Parietal lobe (tissue), 2 donors: ENCODE measurements at places on chromosomes 12 and 14. TPM values are rescaled to one million over a fixed set of nuclear protein-coding genes. Genes with fewer than 3 reads are reported as not detected.

Gene RNASE1
- 7.8 TPM for total RNA-seq

Gene A2ML1
- total RNA-seq, result 1.6 TPM

Gene DAZAP2
- 80.1 TPM for total RNA-seq

Gene TSHR
- total RNA-seq, result 0.63 TPM

Gene POTEG
- not detected for total RNA-seq

Gene NEUROD4
- 4.4 TPM for total RNA-seq

Gene KRT79
- not detected for total RNA-seq

Gene TMTC1
- 38.2 TPM for total RNA-seq

Gene CCDC177
- 8.8 TPM for total RNA-seq

Gene WSCD2
- total RNA-seq, result 4.7 TPM

Gene KRT80
- not detected for total RNA-seq

Gene GALNT4
- total RNA-seq, result 4.1 TPM

Gene CLEC4D
- total RNA-seq, result not detected

Gene ACOT6
- not detected for total RNA-seq

Gene PHC1
- total RNA-seq, result 56.7 TPM

Gene ACOT2
- total RNA-seq, result 23.8 TPM

Gene P2RX7
- total RNA-seq, result 3.4 TPM

Gene HOXC11
- total RNA-seq, result not detected

Gene CLEC2B
- 0.63 TPM for total RNA-seq

Gene C12orf42
- total RNA-seq, result 0.94 TPM

Gene CDKL1
- total RNA-seq, result 15.0 TPM

Gene KRT5
- total RNA-seq, result not detected
